Activated T-helper 1 cell treated with anti-CD3 and anti-CD28 coated beads, Interleukin-12 subunit alpha, Interleukin-12 subunit beta, Interleukin-2, Interleukin-4 antibody, amounts not matched to agents 30 ng/mL and 10 ng/mL and 1 ng/mL, durations not matched to agents 14 hours and 24 hours and 36 hours (primary cell): ENCODE measurements at places on chromosomes 7 and 10. TPM values are rescaled to one million over a fixed set of nuclear protein-coding genes. Genes with fewer than 3 reads are reported as not detected.

- no peak for DNase-seq
These were observed 149.8 kb downstream of the NSUN6 start for GRCh38 chr10:18501629-18502028.

DNA sequence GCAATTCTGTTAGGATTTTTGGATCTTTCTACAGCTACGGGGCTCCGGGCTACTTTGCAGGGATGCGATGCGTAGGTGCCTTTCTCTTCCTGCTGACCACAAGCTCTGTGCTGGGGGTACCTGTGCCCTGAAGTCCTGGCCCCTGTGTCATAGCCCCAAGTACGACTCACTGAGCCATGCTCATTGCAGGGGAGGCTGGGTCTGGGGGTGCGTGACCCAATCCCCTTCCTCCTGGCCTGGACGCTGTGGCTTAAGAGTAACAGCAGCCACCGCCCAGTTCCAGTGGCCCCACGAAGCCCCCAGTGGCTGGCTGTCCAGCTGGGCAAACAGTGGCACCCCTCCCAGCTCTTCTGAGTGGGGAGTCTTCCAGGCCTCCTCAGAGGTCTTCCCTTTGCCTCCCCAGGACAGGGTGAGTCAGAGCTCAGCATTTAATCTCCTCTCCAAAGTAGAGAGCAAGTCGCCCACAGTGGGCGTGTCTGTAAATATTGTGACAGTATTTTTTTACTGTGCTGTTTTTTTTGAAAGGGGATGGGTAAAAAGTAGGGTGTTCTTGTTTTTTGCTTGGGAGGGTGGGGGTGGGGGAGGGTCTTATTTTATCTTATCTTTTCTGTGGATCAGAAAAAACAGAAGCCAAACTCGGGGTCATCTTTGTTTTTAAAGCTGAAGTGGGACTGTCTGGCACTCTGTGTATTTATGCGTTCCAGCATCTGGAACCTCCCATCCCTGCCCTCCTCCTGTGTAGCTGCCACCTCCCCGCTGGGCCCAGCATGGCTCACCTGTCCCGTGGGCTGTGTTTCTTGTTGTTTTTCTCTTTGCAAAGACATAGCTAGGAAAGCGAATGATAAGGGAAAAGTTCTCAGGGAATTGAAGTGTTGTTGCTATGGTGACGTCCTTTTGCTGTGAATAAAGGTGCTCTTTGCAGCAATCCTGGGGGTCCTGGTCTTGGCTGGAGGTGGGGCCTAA lies 8.2 kb downstream of the LFNG start:
- DNase-seq: peak; percentile 43

DNA sequence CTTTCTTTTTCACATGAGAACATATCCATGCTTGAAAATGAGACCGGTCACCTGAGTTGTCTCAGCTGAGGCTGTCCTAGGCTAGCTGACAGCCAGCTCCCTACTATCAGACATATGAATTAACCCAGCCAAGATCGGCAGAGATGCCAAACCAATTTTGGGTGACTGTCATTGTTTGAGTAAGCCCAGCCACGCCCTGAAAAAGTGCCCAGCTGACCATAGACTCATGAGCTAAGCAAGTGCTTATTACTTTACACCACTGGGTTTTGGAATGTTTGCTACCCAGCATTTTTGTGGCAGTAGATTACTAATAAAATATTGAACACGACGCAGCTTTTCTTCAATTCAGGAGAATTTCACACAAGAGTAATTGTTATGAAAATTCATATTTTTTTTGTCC lies 265.2 kb upstream of the LYZL1 start:
- DNase-seq: no peak

DNA sequence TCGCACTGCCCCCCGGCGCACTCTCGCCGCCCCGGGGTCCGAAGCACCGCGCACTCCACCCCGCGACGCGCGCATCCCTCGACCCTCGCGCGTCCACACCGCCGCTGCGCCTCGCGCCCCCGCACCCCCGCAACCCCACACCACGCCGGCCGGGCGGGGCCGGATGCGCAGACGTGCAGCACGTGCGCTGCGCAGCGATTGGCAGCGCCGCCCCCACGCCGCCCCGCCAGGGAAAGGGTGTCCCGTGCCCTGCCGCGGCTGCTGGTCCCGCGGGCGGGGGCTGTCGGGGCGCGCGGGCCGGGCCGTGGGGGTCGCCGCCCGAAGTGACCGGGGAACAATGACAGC lies 53.7 kb upstream of the KDM7A start:
- DNase-seq: peak; percentile 72

The SORBS1 gene
- total RNA-seq: 0.59 and 0.73 TPM in 2 replicates

The RPP38 gene
- total RNA-seq: 19.6 and 24.8 TPM in 2 replicates

The AGR3 gene
- total RNA-seq: not detected in 2 replicates

The PTPRN2 gene
- total RNA-seq: 0.41 and 0.47 TPM in 2 replicates

GRCh38 chr7:87564296-87564963 lies 36.3 kb downstream of the ABCB1 start:
- no peak for DNase-seq

DNA sequence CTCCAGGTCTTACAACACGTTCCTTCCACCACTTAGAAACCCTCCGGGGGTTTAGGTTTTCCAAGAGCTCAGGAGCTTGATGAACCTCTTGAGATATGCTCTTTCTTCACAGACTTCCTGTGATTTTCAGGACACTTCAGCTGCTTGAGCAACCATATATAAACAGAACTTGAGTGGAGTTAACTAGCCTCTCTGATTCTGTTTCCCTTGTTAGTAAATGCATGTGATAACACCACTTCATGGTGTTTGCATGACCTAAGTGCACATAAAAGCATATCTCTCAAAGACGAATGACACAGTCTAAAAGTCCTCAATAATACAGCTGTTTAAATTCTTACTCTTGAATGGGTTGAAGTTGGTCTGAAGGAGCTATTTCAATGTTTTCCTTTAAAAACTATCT lies 9.9 kb downstream of the PRR15 start:
- DNase-seq: no peak

The CUBN gene
- total RNA-seq: 0.05 and 0.21 TPM in 2 replicates

- DNase-seq: no peak
These were observed 17.8 kb downstream of the KCP start for GRCh38 chr7:128892521-128893250.

The SPDYE16 gene
- 0.15 TPM in 1 of 2 replicates, not detected in the other for total RNA-seq

DNA sequence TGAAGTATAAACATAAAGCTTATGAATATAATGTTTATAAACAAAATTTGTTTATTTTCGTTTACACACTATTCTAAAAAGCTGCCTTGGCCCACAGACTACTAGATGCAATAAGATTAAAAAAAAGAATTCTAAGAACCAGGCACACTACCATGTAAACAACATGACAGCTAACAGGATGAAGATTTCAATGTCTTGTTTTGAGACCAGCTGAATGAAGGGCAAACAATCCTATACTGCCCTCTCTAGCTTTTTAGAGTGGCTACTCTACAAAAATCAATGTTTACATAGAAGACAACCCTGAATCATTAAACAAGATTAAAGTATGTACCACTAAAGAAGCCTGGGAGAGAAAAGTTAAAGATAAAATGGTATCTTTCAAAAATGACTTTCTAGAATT lies 38.6 kb downstream of the SLC25A40 start:
- no peak for DNase-seq

DNA sequence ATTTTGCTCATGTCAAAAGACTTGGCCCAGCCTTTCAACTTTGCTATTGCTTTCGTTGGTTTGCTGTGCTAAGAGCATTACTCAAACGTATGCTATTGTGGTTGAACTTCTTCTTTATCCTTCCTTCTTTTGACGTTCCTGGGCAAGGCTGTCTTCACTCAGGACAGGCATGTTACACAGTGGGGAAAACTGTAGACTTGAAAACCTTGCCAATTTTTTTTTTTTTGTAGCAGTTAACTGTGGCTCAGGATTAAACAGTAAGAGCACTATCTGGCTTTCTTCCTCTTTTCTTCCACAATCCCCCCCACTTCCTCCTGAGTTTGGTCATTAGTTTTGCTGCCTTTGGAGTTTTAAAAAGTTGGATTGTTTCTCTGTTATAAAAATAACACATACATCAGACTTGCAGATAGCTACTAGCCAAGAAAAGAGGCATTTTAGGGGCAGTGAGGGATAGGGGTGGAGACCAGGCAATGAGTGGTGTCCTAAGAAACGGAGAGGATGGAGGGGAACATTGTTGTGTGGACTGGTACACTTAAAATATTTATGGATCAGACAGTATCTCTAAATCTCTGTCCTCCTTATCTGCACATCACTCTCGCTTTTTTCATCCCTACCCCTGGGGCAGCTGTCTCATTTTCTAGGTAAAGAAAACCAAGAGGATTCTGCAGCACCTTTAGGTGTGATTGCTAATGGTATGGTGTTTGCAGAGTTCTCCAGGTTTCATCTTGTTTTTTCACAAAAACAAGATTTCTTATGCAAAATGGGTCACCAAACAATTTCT lies 181.7 kb downstream of the LRMDA start:
- DNase-seq: no peak
